ENCODE measurements at places on chromosomes 7 and 10. TPM values are rescaled to one million over a fixed set of nuclear protein-coding genes. Genes with fewer than 3 reads are reported as not detected.

FFAR4 gene
- total RNA-seq, result not detected

ATOH7 gene
- total RNA-seq, result 0.48 TPM

NUDT5 gene
- 61.4 TPM for total RNA-seq

CYP17A1 gene
- total RNA-seq, result not detected

COBL gene
- total RNA-seq, result 0.39 TPM

ADCY1 gene
- total RNA-seq, result 0.16 TPM

CLDN3 gene
- total RNA-seq, result not detected

Measured in epithelial cell of alveolus of lung (primary cell).